ENCODE measurements at places on chromosomes 7 and 10.

- no peak for DNase-seq
These were observed 889.9 kb upstream of the C7orf33 start for GRCh38 chr7:147700702-147701101.

DNA sequence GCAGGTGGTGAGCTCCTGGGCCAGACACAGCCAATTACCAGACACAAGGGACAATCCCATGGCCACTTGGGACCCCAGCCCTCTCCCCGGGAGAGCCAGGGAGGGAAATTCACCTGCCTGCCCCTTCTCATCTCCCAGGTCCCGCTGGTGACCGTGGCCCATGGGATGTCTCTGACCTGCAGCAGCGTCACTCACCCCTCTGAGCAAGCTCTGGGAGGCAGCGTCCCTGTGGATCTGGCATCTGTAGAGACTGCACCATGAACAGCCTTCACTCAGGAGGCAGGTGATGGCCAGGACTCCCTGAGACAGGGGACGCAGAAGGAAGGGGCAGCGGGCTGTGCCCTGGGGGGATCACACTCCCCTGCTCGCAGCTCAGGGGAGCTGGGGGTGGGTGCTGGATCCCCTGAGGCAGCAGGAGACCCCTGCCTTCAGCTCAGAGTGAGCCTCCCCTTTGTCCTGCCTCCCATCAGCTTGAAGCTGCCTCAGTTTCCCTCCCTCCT lies 90.8 kb downstream of the FOXL3 start:
- no peak for DNase-seq

DNA sequence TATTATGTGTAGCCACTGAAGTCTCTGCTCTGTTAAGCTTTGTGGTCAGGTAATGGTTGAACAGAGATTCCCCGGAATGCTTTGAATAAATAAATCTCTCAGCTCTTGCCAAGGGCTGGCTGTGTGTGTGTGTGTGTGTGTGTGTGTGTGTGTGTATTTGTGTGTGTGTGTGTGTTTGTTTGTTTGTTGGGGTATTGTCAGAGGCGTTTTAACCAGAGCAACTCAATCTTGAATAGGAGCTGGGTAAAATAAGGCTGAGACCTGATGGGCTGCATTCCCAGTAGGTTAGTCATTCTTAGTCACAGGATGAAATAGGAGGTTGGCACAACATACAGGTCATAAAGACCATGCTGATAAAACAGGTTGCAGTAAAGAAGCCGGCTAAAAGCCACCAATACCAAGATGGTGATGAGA lies 256.2 kb upstream of the CACNA2D1 start:
- DNase-seq, result no peak

GRCh38 chr10:51999096-51999495 lies 299.7 kb upstream of the CSTF2T start:
- DNase-seq, result no peak

DNA sequence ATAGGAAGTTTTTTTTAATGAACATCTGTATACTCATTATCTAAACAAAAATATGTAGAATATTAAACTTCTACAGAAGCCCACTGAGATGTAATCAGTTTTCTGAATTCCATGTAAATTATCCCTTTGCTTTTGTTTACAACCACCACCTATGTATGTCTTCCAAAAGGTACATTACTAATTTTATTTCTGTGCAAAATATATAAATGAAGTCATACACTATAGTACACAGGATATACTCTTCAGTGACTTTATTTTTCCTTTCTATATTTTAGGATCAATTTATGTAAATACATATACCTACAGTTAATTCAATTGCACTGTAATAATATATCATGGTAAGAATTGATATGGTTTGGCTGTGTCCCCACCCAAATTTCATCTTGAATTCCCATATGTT lies 1236.9 kb downstream of the DNAJB9 start:
- no peak for DNase-seq

GRCh38 chr7:31068006-31068675 lies 16.0 kb downstream of the ADCYAP1R1 start:
- DNase-seq, result no peak

GRCh38 chr7:116538138-116538537 lies 13.3 kb downstream of the CAV1 start:
- DNase-seq, result no peak

DNA sequence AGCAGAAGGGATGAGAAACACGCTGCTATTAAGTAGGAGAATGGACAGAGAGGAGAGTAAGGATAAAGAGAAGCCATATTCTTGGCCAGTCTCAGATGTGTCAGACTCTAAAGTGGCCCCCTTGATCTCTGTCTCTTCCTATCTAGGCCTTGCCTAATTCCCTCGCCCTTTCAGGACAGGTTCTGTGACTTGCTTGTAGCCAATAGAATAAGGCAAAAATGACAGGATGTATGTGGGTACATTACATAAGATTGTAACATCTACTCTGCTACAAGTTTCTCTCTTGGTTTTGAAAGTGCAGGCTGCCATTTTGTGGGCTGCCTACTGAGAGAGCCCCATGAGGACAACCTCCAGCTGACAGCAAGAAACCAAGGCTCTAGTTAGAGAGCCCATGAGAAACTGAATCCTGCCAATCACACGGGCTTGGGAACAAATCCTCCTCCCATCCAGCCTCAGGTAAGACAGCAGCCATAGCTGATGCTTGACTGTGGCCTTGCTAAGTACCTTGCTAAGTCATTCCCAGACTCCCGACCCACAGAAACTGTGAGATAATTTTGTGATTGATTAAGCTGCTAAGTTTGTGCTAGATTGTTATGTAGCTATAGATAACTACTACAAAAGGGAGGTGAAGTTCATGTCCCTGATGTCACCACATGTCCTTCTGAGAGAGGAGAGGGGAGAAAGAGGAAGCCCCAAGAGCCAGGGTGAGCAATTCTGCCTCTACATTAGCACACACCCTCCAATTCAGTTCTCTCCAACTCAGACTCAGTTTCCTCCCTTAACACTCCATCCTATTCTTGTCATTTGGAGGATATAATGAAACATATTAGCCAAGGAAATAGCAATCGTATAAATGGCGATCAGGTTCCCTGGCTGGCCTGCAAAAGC lies 185.5 kb downstream of the SGMS1 start:
- DNase-seq, result no peak

DNA sequence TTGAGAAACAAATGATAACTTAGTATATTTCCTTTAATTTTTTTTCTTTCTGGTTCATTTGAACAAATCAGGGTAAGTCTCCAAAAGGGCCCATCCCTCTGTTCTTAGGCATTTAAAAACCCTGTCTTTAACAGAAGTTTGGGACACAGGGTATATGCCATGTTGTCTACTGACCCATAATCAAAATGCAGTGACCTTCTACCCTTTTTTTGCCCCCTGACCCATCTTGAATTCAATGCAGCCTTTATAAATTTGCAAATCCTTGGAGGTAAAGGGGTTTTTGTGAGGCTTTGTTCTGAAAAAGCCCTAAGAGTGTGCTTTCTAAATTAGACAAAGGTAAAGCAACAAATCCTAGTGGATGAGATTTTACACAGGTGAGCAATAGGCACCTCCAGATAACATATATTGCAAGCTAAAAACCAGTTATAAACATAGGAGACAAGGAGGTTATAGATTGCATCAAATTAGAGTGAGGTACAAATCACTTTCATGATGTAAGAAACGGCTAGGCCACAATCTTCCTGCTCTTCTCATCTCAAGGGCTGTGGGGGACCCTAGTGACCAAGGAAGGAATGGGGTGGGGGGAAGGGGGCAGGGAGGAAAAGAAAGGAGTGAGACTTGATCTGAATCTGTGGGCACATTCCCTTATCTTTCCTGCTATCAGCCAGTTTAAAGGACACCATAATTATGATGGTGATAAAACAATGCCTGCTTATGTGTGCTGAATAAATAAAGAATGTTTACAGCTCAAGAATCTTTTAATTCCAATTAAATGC lies 2.7 kb downstream of the SKIDA1 start:
- DNase-seq, result no peak

GRCh38 chr7:153938451-153938850 lies 113.7 kb upstream of the DPP6 start:
- DNase-seq, result no peak

DNA sequence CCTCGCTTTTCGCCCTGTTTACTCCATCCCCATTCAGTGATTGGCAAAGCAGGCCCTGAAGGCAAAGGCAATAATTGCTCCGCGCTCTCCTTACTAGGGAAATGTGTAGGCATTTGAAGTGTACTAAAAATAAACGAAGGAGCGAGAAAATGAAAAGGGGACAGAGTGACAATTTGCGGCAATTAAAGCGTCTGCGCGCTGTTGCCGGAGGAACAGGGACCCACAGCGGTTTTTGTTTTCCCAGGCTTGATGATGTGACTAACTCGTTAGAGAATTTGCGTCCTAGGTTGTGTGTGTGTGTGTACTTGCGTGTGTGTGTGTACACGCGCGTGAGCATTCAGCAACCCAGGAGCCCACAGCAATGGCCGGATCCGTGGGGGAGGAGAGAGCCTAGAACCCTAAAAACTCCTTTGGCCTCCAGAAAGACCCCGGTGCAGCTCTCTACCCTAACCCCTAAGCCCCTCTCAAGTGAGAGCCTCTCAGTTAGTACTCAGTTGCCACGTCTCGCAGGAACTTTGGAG lies 7.8 kb upstream of the DLX6 start:
- no peak for DNase-seq

DNA sequence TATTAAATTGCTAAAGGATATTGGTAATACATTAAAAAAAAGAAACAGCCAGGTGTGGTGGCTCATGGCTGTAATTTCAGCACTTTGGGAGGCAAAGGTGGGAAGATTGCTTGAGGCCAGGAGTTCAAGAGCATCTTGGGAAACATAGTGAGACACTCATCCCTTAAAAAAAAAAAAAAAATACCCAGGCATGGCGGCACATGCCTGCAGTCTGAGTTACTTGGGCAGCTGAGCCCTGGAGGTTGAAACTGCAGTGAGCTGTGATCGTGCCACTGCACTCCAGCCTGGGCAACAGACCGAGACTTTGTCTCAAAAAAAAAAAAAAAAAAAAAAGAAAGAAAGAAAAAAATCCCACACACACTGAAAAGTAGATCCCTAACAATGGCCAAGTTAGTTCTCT lies 59.7 kb downstream of the MACC1 start:
- no peak for DNase-seq

- no peak for DNase-seq
These were observed at the start of gene ARID5B for GRCh38 chr10:61900829-61901792. ARID5B (plus strand) TSS chr10:61901699; CDS start chr10:61901710, 11 bp downstream.

GRCh38 chr7:35697414-35698175 lies 2.7 kb upstream of the HERPUD2 start:
- DNase-seq, result no peak

- DNase-seq, result no peak
These were observed 112.8 kb upstream of the ODAD2 start for GRCh38 chr10:28111712-28112111.

DNA sequence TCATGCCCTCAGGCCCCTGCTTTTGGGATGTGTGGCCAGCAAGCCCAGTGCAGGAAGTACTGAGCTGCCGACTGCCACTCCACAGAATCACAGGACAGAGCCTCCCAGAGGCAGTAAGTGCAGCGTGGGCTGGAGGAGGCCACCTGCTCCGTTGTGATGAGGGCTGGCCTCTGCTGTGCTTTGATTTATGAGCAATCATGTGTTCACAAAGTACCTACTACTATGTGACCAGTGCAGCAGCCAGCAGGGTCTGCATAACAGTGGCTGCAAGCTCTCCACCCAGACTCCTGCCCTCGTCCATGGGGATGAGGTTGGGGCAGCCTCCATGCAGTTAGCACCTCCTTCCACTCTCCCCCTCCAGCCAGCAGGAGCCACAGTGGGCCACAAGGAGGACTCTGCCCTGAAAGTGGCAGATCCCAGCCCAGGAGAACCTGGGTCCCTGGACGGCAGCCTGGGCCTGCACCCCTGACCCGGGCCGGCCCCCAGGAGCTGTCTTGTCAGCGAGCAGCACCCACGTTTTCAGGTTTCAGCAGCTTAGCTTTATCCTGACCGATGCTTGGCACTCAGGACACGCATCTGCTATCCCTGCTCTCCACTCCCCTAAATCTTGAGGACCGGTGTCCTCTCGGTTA lies 37.7 kb upstream of the INSIG1 start:
- no peak for DNase-seq

DNA sequence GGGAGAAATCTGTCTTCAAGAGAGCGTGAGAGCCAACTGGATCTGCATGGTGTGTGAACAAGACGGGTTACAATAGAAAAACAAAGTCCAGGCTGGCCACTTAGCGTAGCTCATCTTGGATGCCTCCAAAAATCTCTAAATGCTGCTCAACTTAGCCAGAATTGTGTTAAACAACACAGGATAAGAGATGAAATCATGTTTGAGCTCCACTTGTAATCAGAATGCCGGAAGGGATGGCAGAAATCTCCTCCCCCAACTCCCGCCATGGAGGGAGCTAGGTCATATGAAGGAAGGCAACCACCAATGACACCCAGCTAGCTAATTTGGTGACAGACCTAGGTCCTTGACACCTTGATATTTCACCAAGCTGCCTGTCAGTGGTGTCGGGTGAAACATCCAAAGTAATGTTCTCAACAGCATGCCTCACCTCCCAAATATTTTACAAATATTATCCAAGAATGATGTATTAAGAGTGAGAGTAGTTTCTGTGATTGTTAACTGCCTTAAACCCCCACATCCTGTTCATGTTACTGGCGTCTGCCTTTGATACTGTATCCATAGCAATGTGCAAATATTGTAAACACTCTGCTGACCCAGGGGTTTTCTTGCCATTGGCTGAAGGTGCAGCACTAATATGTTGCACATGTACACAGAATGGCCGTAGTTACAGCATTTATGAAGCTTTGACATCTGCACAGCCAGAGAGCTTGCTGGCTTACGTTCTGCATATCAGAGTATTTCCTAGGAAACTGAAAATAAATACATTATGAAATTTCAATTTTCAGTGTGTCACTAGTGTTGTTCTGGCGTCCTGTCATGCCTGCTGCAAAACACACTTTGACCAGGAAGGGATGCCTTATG lies 25.8 kb downstream of the TMEM254 start:
- DNase-seq, result no peak

GRCh38 chr10:116208956-116209567 lies 63.9 kb downstream of the GFRA1 start:
- DNase-seq, result no peak

DNA sequence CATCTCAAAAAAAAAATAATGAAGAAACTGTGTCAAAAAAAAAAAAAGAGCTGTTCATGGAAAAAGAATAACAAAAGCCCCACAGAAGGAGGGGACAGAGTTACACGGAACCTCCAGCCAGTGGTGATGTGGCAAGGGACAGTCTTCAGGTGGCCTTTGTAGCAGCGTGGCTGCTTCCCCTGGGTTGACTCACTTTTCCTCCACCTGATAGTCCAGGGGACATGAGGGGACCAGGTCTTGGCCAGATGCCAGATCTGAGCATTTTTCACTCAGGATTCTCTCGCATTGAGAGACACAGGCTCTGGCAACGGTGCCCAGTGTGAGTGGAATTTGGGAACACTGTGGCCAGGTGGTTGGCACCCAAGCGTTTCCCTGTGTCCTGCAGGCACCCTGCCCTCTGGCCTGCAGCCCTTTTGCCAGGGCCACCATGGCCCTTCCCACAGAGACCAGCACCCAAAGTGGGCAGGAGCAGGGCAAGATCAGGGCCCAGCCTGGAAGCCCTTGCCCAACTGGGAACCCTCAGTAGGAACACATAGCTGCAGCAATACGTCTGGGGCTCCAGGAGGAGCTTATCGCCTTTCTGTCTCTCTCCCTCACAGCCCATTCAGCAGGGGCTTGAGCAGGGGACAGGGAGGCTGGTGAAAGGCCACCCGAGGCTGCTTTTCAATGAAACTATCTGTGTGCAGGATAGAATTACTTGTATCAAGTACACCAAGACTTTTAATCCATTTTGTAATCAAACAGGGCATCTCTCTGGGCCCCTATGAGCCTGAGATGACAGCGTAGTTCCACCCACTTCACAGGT lies 159.1 kb downstream of the UBE2H start:
- no peak for DNase-seq

GRCh38 chr10:95517536-95518454 lies 43.4 kb downstream of the SORBS1 start:
- DNase-seq, result no peak

GRCh38 chr7:47792521-47793121 lies 155.6 kb downstream of the PKD1L1 start:
- DNase-seq, result no peak

All from stimulated activated CD8-positive, alpha-beta memory T cell treated with anti-CD3 and anti-CD28 coated beads, Interleukin-7, amount 100 ng/mL, for 4 hours (primary cell).